ENCODE measurements at places on chromosomes 5 and 9.

DNA sequence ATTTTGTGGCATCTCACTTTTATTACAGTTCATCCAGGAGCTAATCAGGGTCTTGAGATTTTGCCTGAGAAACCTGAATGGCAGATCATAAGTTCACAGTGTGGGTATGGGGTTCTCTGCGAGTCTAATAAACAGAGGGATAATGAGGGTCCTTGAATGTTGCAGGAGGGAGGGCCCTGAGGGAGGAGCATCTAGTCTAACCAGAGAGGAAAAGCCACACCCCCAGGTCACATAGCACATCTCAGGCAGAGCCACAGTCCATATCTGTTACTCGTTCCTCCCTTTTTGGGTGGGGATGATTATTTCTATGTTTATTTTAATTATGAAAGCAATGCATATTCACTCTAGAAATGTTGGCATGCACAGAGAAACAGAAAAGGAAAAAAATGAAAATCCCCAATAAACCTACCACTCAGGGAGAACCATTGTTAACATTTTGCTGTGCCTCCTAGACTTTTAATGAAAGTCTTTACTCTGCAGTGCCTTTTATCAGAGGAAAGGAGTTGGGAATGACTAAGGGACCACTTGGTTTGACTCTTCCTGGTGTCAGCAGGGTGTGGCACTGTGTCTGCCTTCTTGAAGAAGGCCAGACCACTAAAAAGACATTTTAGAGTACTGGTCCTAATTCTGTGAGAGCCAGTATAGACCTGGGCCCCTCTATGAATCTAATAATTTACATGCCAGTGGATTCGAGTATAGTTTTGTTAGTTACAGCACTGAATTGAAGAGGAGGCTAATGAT lies 2.8 kb downstream of the GALNT12 start:
- no peak for DNase-seq

- peak; percentile 41 for DNase-seq
Measured at GRCh38 chr9:99824378-99825171, 2.9 kb downstream of the NR4A3 start.

DNA sequence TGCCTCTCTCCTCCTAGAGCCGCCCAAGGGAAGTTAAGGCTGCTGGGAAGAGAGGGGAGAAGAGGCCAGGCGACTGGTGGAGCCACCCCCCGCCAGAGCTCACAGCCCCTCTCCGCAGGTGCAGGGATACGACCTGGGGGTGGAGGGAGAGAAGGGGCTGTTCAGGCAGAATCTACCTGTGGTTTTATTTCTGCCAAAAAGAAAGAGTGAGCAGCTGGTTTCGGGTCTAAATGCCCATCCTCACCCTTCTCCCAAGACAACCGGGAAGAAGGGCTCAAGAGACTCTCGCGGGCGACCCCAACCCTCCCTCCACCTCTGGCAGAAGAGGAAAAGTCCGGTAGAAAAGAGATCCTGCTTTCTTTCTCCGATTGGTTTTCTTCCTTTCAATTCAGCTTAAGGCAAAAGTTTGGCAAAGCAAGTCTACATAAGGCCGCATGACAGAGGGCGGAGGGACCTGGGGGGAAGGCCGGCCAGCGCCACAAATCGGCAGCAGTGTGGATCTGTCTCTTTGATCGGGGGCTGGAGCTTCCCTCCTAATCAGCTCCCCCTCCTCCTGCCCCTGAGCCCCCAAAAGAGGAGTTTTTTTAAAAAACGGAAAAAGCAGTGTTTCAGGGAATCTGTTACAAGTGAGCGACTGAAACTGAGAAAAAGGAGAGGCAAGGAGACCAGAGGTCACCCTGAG lies 16.3 kb downstream of the FAM78A start:
- DNase-seq, result no peak

DNA sequence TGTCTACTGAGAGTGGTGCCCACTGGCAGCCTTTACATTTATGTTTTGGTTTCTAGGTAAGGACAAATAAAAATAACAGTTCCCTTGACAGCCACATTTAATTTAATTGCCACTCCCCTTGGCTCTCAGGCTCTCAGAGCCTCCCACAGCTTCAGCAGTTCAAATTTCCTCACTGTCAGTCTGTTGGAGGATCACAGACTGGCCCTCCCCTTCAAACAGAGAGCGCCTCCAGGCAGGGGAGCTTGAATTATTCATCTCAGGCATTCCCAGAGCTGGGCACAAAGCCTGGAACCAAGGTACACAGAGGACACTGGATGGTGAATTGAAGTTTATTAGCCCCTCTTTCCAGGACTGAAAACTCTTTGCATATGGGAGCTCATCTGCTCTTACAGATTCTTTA lies 407.7 kb downstream of the SPOCK1 start:
- DNase-seq, result no peak

- no peak for DNase-seq
Measured at GRCh38 chr9:112013266-112013665, 116.7 kb downstream of the UGCG start.

GRCh38 chr5:178368716-178369300 lies 136.2 kb upstream of the PHYKPL start:
- no peak for DNase-seq

DNA sequence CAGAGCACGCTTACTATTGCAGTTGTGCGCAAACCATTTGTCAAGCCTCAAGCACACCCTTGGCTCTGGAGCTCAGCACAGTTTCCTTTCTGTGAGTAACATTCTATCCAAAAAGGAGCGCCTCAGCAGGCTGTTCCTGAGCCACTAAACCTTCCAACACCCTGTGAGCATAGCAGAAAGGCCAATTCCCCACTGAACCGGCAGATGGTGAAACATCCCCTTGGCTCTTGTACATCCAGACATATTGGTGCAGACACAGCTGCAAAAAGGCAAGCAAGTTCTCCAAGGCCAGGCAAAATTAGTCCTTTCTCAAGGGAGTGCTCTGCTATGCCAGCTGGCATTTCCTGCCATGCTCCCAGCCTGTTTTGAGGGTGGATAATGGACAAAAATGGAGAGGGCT lies 44.1 kb upstream of the CEMIP2 start:
- DNase-seq, result no peak

GRCh38 chr5:142453932-142454331 lies 129.1 kb upstream of the SPRY4 start:
- no peak for DNase-seq

- DNase-seq, result no peak
Measured at GRCh38 chr5:16742938-16743337, 126.1 kb upstream of the RETREG1 start.

DNA sequence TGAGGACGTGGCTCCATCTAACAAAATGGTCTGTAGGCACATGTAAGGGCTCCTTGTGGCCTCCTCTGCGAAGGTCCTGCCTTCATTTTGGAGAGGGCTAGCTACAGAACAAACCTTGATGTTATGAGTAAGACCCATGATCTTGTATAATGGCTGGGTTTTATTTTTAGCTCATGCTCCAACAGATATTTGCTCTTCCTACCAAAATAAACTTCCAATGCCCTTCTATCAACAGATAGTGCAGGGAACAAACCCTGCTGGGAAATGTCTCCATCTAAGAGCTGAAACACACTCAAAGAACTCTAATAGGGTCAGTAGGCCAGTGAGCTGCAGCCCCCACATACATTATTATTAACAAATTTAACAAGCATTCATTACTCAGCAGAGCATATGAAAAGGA lies 189.5 kb downstream of the LURAP1L start:
- DNase-seq, result no peak

DNA sequence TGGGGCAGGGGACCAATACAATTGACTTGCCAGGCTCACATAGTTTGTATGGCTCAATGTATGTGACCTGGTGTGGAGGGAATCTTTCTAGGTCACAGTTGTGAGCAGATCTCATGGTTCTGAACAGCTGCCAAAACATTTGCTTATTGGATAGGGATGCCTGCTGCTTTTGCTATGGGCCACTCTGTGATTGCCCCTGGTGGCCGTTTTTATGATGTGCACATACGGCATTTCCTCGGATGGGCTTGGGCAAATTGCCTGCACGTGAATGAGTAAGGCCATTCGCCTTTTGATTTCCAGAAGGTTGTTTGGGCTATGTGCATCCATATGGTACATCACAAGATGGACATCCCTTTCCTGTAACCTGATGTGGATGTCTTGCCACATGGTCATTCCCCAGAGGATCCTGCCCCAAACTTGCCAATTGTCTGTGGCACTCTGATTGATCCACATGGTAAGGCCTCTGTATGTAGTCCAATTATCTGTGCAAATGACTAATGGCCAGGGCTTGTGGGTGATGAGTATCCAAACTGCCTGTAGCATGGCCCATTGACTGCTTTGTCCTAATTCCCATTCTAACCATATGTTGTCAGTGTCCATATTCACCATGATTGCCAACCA lies 10.7 kb upstream of the SLC22A4 start:
- DNase-seq, result no peak

DNA sequence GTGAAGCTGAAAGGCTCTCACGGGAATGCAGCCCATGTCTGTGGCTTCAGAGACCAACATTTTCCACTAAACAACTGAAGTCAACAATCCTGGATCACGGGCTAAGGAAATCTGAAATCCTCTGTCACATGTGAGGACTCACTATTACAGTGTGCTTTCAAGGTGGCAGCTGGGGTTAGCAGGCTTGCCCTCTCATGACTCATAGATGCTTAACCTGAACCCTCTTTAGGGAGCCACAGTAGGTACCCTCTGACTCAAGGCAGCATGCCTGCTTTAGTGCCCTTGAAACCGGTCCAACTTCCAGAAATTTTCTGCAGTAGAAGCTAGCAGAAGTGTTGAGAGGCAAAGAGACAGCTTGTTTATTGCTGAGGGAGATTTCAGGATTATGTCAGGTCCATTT lies 232.5 kb downstream of the GABRB2 start:
- no peak for DNase-seq

- DNase-seq, result no peak
Measured at GRCh38 chr5:61379677-61380076, 47.6 kb downstream of the ZSWIM6 start.

- DNase-seq, result peak; percentile 79
Measured at GRCh38 chr9:129863059-129863690, 27.9 kb downstream of the USP20 start.

DNA sequence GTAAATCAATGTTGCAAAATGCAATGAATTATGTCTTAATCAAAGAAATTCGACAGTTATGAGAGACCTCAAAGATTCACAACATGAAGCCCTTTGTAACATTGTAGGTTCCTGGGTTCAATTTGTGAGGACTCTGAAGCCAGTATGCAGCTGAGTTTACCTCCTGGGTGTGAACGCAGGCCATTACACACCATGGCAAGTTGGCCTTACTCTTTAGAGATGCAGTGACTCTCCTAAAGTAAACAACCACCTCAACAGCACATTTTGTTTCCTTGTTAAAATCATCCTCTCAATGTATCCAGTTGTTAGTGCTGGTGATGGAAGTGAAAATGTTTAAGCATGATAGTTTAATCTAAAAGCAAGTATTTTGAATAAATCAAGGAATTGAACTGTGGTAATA lies 73.8 kb downstream of the JAKMIP2 start:
- no peak for DNase-seq

GRCh38 chr5:43854697-43855292 lies 251.8 kb downstream of the NNT start:
- DNase-seq, result no peak

DNA sequence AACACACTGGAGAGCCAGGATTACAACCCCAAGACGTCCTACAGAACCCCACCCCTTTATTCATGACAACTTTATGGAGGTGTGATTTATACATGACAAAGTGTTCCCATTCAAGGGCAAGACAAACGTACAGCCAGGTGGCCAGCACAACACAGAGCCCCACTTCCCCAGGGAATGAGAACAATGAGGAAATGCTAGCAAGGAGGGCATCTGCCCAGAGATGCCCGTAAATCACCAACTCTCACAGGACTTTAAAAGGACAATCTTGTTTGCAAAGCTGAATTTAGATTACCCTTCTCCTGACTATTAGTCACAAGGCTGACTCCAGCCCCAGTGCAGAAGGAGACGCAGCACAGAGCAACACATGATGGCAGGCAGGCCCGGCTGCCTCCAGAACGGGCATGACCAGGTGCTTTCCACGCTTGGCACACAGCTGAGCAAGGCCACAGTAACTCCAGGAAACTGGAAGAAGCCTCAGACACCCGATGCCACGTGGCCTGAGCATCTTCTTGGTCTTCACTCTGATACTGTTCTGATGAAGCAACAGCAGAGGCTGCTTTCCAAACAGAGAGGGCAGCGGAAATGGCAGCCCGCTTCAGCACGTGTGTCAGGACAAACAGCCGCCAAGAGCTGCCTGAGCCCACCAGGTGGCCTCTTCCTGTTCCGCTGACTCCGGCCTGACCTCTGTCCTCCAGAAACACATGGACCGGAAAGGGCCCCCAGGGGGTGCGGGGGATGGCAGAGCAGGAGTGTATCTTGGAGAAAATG lies 51.4 kb downstream of the ROR2 start:
- DNase-seq, result no peak

- DNase-seq, result no peak
Measured at GRCh38 chr5:52995914-52996313, 6.8 kb downstream of the ITGA2 start.

DNA sequence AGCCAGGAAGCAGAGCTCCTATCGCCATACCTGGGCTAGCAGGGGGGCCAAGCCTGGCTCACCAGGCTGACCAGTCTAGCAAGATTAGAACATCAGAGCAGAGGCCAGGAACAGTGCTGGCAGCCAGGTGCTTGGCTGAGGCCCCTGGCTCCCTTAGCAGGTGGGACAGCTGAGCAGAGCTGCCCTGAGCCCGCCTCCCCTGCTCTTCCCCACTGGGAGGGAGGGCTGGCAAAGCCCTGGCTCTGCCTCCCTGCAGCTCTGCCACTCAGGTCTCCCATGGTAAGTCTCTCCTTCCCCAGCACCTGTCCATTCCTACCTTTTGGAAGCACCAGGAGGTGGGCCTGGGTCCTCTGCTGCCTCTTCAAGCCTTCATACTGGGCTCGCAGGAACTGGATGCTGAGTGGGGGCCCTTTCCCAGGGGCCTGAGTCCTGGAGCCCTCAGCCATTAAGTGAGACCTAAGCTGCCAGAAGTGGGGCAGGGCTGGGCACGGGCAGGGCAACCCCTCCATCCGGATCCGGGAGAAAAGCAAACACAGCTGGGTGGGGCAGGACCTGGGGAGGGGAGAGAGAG lies 803 bp downstream of the C9orf152 start:
- DNase-seq, result no peak

- no peak for DNase-seq
Measured at GRCh38 chr5:146560205-146560812, 44.3 kb upstream of the GPR151 start.

DNA sequence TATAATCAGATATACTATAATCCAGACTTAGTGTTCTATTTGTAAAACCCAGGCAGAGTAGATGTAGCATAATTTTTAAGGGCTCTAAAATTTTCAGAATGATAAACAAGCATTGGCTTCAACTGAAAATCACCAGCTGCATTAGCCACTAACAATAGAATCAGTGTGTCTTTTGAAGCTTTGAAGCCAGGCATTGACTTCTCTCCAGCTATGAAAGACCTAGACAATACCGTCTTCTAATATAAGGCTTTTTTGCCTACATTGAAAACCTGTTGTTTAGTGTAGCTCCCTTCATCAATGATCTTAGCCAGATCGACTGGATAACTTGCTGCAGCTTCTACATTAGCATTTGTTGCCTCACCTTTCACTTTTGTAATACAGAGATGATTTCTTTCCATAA lies 1877.3 kb upstream of the ACO1 start:
- no peak for DNase-seq
